ENCODE measurements at places on chromosomes 6 and 20.

DNA sequence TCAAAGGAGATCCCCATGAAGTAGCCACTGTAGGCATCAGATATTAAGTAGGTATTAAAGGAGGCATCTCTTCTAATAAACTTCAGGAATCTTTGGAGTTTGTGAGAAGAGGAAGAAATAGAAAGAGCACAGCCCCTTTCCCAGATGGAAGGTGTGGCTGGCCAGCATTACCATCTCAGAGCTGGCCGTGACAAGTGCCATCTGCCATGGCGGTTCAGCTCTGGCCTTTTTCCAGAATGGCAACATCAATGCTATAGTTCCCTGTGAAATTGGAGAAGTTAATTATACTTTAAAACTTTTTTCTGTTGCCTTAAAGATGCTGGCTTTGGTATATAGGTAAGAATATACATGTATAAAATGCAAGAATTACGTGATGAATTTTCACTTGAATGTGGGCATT lies 51.9 kb upstream of the MCUR1 start:
- DNase-seq = no peak

- no peak for DNase-seq
These were observed 240.8 kb downstream of the TFAP2A start for GRCh38 chr6:10174056-10174455.

DNA sequence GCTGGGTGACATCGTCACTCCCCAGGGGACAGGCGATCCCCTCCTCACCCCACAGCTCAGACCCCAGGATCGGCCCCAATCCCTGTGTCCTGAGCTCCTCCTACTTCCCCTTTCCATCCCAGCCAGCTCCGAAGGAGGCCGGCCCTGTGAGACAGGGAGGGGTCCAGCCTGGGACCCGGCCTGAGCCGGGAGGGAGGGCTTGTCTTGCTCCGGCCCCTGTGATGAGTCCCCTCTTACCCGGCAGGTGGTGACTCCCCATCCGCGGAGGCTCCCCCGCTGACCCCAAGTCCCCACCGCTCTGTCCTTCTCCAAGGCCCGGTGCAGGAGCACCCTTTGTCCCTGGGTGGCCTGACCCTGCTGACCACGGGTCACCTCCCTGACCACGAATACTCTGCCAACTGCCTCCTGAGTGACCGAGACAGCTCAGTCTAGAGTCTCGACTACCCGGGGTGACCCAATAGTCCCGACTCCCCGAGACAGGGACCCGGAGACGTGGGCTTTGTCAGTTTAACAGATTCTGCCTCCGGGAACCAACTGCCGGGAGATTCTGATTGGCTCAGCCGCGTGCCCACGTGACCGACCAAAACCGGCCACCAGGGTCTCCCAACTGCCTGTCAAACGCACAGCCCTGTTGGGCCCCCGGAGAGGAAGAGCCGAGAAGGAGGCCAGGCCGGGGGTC lies 187.4 kb upstream of the PROKR2 start:
- peak; percentile 84 for DNase-seq

GRCh38 chr20:35060168-35060567 lies 32.4 kb downstream of the TRPC4AP start:
- no peak for DNase-seq

DNA sequence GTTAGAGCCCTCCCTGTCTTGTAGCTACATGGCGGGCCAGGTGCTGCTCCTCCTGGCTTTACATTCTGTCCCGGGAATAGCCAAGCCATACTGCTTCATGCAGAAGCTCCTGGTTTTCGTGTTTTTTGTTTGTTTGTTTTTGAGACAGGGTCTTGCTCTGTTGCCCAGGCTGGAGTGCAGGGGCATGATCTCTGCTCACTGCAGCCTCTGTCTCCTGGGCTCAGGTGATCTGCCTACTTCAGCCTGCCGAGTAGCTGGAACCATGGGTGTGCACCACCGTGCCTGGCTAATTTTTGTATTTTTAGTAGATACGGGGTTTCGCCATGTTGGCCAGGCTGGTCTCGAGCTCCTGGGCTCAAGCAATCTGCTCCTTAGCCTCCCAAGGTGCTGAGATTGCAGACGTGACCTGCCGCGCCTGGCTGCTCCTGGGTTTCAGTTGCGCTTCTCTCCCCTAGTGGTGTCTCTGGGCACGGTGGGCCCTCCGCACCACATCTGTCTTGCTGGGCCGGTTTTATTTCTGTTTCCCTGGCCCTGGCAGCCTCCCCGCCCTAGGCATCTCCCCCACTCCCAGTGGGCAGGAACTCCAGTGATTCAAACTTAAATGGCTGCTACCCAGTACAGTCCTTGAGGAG lies 12.9 kb downstream of the CDYL start:
- DNase-seq = peak; percentile 37

DNA sequence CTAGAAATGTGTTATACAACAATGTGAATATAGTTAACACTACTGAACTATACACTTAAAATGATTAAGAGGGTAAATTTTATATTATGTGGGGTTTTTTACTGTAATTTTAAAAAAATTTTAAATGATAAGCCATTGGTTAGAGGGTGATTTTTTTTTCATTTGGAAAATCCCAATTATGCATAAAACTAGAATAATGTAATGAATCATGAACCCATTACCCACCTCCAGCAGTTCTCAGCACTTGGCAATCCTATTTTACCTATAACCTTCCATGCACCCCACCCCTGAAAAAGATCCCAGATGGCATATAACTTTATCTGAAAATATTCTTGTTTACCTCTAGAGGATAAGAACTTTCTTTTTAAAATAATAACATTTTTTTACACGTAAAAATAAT lies 13.7 kb downstream of the KIF3B start:
- DNase-seq = no peak

- DNase-seq = no peak
These were observed 15.0 kb downstream of the RNF114 start for GRCh38 chr20:49951151-49951550.

- DNase-seq = no peak
These were observed 295.5 kb upstream of the ZNF337 start for GRCh38 chr20:25992146-25992545.

- no peak for DNase-seq
These were observed 84.5 kb downstream of the HIVEP2 start for GRCh38 chr6:142860498-142860897.

GRCh38 chr20:37042986-37043972 lies 52.5 kb downstream of the RBL1 start:
- DNase-seq = no peak

GRCh38 chr20:49594931-49595315 lies 27.0 kb upstream of the PTGIS start:
- no peak for DNase-seq

DNA sequence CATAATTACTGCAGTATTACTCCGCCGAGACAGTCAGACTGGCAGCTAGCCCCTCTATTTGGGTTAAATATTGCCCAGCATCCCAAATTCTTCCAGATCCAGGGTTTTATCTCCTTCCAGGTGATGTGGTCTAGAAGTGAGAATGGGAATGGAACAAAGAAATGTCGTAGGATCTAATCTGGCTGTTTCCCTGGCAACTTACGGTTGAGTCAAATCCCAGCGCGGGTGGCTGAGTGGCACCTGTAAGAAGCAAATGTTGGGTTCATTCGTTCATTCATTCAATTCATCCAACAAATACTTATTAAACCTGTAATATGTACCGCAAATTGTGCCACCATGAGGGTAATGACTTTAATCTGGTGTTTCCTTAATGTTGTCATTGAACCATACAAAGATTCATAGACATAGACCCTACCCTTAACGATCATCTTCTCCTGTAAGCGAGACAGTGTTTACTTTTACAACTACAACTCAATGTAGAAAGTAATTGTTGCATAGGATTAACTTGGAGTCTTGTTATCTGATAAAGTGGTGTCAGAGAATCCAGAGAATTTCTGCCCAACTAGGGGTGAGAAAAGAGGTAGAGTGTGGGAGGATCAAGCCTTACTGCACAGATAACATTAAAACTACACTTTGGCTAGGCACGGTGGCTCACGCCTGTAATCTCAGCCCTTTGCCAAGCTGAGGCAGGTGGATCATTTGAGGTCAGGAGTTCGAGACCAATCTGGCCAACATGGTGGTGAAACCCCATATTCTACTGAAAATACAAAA lies 91.3 kb upstream of the ADGRF1 start:
- DNase-seq = no peak

- DNase-seq = no peak
These were observed 590.9 kb upstream of the CITED2 start for GRCh38 chr6:139965393-139965792.

DNA sequence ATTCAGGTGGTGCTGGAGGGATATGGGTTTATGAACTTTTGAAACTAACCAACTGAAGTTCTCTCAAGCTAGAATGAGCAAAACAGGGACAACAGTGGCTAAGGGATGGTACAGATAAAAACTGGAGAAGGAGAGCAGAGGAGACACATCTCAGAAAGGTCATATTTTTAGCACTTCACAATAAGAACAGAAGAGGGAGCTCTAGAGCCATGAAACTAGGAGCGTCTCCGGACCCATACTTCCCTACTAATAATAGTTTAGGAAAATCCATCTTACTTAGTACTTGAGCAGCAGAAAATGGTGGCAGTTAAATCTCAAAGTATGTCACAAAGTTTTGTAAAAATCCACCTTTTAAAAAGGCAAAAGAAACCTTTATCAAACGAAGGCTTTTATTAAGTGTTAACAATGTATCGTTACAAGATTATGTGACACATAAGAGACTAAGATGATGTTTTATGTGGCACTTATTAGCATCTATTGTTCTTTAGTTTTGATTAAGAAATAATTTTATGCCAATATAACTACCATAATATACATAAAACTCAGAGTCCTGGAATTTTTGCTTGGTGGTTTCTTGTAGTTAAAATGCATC lies 278.6 kb downstream of the TBC1D32 start:
- DNase-seq = peak; percentile 62

DNA sequence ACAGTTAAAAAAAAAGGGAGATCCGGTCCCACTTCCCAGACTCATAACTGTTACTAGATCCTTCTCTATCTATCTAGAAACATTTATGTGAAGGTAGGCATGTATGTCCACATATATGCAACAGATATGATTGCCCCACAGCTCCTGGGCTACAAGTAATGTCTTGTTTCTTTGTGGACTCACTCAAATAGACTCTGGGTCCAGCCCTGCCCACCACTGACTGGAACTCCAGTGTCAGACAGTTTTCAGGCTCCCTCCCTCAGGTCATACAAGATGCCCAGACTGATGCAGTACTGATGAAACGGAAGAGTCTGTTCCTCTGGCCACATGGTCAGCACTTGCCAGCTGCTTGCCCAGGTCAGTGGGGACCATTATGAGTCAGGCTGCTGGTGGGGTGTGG lies 30.8 kb upstream of the IER3 start:
- DNase-seq = no peak

DNA sequence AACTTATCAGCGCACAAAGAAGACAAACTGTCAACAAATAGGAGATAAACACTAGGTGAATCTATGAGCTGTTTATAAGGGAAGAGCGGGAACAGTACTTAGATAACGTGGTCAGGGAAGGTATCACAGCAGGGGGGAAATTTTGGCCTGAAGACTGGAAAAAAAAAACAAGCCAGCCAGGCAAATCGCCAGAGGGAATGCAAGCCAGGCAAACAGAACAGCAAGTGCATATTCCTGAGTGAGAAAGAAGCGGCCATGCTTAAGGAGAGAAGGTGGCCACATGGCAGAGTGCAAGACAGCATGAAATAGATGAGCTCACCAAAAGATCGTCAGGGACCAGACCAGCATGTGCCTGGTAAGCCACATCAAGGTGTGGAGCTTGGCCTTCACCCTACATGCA lies 466.5 kb upstream of the ARID1B start:
- DNase-seq = no peak
